Fibroblast of skin of right quadriceps (primary cell): ENCODE measurements at places on chromosomes 16 and 17.

DNA sequence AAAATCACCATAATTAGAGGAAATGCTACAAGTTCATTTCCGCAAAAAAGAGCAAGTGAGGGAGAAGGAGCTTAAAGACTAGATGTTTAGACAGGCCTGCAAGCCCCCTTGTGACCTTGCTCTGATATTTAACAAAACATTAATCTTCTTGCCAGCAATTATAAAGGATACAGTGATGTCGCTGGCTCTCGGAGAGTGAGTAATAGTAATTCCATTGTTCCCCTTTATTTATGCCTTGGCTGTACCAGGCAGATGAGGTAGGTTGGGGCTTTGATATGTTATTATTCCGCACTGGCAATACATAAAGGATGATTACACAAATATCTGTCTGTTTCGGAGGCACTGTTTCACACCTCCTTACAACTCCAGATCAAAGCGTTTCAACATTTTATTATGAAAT, 204.8 kb upstream of the SALL1 start:
- DNase-seq: no peak

DNA sequence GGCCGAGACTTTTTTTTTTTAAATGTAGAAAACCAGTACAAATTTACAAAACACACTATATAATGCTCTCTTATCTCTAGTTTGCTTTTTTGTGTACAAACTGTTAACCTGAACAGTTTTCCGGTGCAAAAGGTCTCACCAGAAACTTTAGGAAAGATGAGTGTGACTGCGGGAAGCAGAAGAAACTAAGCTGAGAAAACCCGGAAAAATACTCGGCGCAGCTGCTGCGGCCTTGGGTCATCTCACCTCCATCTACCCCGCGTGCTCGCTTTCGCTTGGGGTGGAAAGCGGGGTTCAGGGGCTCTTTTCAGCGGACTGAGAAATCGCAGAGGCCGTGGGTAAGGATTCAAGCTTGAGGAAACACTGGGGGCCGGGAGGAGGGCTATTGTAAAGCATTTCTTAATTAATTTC, 1.8 kb downstream of the SALL1 start:
- no peak for DNase-seq

- DNase-seq: no peak
Measured at GRCh38 chr16:62321606-62322005, 285.4 kb upstream of the CDH8 start.

DNA sequence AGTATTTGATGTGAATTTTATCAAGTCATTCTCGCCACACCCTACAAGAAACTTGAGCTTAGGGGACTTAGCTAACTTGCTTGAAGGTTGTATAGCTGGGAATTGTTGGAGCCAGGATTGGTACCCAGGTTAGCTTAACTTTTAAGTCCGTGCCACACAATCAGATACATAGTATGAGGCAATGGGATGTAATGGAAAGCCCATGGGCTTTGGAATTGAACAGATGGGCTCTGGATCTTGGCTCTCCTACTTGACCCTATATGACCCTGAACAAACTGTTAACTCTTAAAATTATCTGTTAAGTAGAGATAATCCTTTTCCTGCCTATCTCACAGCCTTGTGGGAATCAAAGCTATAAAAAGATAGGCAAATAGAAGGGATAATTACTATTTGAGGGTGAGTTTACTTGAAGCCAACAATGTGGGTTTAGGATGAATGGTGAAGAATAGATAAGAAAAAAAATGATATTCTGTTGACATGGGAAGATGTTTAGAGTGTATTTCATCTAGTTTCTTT, 51.9 kb upstream of the CACNG3 start:
- DNase-seq: no peak

- DNase-seq: no peak
Measured at GRCh38 chr17:28567604-28568003, 3.7 kb downstream of the PIGS start.

DNA sequence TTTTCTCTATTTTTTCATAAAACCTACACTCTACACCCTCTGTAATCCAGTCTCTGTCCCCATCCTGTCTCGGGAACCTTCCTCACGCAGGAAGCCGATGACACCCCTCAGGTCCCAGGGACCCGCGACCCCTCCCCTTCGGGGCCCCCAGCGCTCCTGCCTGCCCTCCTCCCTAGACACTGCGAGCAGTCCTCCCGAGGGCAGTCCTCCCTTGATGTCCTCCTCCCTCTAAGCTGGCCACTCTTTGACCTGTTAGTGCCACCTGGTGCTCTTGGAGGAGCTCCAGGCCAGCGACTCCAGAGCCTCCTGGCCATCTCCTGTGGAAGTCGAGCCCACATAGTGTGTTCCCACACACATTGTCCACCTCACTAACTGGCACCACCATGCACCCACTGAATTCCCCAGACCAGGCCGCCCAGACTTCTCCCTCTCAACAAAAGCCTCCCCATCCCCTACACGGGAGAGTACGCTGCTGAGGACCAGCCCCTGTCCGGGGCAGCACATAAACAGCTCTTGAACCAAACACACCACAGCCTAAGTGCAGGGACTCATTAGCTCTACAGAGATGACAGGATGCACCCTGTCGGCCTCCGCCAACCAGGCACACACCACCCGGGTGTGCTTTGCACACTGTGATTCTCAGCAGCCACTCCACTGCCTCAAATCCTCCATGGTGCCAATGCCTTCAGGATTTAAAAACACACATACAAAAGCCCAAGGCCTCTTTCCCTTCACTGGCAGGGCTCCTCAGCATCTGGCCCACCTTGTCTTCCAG, 9.3 kb downstream of the OSBPL7 start:
- no peak for DNase-seq

DNA sequence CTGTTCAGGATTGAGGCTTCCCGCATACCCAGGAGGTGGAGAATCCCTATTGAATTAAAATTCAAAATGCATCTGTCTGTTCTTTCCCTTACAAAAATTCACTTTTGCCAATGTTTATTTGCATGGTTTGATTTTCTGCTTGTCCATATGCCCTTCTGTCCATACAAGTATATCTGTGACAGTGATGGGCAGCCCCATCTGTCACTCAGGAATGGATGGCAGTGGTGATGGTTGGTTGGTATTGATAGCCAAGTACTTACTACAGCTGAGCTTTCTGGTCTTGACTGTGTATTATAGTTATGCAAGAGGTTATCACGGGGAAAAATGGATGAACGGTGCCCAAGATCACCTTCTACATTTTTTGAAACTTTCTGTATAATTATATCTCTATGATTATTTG, 171.0 kb downstream of the RBFOX1 start:
- DNase-seq: no peak

DNA sequence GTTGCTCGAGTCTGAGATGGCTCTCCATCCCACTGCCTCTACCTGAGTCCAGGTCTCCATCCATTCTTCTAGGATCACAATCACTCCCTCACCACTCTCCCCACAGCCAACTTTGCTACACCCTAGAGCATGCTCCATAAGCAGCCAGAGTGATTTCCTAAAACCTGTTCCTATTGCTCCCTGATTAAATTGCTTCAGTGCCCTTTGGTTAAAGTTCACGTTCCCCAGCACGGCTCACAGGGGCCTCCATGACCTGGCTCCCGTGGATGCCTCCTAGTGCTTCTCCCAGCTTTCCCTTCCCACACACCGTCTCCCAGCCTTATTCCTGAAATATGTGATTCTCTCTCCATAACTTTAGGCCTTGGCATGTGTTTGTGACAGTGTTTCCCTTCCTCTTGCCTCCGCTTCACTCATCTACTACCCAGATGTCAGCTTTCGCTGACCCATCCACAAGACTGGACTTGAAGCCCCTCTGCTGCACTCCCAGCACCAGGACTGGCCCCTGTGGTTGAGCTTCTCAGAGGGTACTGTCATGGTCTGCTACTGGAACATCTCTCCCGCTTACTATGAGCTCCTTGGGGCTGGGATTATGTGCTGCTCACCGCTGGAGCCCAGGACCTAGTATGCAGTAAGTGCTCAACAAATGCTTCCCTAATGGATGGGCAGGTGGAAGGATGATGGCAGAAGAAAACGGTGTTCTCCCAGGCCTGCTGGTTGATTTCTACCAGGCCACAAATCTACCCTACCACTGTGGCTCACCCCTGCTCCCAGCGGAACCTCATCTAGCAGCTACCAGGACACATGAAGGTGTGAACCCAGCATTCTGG, 17.9 kb downstream of the MYO18A start:
- no peak for DNase-seq

DNA sequence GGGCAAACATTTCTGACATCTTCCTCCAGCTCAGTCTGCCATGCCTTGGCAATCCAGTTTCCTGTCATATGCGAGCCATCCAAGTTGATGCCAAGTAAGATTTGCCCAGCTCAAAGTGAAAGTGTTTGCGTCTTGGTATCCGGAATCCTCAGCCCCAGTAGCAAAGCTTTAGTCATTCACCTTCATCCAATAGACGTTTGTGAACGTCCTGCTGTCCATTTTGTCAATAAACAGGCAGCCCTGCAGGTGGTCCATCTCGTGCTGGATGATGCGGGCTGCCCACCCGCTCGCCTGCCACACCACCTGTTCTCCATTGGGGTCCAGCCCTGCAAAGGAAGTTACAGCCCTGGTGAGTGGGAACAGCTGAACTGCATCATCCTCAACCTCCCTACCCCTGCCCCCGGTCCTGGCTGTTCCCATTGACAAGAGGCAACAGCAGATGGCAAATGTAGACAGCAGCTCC, 1.5 kb downstream of the PDF start:
- no peak for DNase-seq

GRCh38 chr17:61484174-61484573, 32.0 kb downstream of the TBX4 start:
- DNase-seq: no peak

GRCh38 chr16:78140818-78141466, 41.5 kb downstream of the WWOX start:
- no peak for DNase-seq

DNA sequence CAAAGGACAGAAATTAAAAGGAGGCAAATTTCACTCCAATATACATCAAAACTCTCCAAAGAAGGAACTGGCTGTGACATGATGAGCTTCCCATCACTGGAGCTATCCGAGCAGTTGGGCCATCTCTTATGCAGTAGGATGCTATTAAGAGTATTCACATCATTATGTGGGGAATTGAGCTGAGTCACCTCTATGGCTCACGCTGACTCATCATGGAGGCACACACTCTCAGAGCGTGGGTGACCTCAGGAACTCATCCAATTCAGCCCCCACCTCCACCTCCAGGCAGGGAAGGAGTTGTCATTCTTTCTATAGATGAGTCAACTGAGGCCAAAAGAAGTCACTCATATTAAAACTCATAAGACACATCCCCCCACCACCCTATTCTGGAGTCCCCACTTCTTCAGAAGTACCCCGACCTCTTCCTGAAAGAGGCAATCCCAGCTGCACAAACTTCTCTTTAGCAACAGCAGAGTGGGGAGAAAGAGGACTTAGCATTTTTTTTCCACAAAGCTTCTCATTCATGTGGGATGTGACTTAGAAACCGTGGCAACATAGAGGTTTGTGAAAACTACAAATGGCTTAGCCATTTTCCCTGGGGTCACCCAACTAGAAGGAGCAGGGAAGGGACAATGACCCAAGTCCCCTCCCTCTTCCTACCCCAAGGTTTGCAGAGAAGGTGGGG, 32.5 kb downstream of the ABCC12 start:
- peak; percentile 100 for DNase-seq
